ENCODE measurements at places on chromosomes 11 and 22. TPM values are rescaled to one million over a fixed set of nuclear protein-coding genes. Genes with fewer than 3 reads are reported as not detected.

DNA sequence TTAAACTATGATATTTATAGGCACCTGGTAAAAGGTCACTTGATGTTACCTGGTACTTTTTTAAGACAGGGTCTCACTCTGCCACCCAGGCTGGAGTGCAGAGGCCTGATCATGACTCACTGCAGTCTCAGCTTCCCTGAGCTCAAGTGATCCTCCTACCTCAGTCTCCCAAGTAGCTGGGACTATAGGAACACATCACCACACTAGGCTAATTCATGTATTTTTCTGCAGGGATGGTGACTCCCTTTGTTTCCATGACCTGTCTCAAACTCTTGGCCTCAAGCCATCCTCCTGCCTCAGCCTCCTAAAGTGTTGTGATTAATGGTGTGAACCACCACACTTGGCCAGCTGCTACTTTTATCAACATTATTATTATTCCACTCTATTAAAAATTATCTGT is 47.6 kb downstream of the OR4C45 start:
- DNase-seq = no peak
- no peaks in the 10 kb centered on the region for H3K27me3 ChIP-seq
- H3K27ac ChIP-seq = no peak overlapping the region
- no peak overlapping the region for H3K4me3 ChIP-seq
- H3K4me1 ChIP-seq = no peaks in the 10 kb centered on the region
- no peaks in the 10 kb centered on the region for H3K36me3 ChIP-seq

DNA sequence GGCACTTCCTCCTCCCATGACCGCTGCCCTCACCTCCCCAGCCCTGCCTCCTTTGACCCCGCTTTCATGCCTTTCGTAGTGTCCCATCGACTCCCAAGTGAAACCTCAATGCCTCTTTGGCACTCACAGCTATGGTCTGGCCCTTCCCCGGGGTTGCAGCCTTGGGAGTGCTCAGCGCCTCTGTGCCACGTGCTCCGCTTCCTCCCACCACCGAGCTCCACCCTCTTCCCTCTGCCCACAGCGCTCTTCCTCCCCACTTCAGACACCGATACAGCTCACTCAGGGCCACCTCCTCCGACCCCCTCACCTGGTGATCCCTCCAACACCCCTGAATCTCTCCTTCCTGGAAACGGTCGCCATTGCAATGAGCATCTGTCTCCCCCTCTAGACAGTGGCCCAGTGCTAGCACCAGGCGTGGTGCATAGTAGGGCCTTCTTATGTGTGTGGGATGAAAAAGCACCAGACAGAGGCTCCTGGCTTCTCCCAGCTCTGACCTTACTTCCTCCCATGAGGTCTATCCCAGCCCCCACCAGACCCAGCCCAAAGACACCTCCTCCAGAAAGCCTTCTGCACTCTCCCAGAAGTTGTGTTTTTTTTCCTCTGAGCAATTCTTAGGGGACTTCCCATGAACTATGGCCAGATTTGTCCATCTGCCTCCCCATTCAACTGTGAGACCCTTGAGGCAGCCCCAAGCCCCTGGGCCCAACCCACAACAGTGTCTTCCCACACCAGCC is 16.4 kb upstream of the SCGB1A1 start:
- H3K27ac ChIP-seq = peak overlapping the region; percentile 96
- no peaks in the 10 kb centered on the region for H3K27me3 ChIP-seq
- peaks cover 3% of the 10 kb centered on the region for H3K36me3 ChIP-seq
- H3K4me3 ChIP-seq = peak overlapping the region; percentile 83
- peak; percentile 87 for DNase-seq

- peaks cover 10% of the 10 kb centered on the region for H3K27me3 ChIP-seq
- H3K4me3 ChIP-seq = no peak overlapping the region
- no peak for DNase-seq
- H3K36me3 ChIP-seq = no peaks in the 10 kb centered on the region
- no peak overlapping the region for H3K27ac ChIP-seq
- peaks cover 13% of the 10 kb centered on the region for H3K4me1 ChIP-seq
Observed at GRCh38 chr11:126421271-126421671, 65.8 kb downstream of the ST3GAL4 start.

DNA sequence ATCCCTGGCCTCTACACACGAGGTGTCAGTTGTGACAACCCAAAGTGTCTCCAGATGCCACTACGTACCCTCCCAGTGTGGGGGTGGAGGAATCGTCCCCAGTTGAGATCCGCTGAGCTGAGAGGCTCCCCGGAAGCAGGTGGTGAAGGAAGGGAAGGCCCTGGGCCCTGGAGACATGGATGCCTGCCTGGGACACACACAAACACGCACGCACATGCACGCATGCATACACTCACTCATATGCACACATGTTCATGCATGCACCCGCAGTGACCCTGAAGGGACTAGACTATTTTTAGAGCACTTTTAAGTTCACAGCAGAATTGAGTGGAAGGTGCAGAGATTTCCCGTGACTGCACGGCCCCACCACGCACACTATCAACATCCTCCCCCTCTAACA is 50.9 kb downstream of the PARVB start:
- no peak overlapping the region for H3K4me3 ChIP-seq
- H3K36me3 ChIP-seq = no peaks in the 10 kb centered on the region
- peaks cover 2% of the 10 kb centered on the region for H3K4me1 ChIP-seq
- no peak overlapping the region for H3K27ac ChIP-seq
- DNase-seq = no peak

- H3K4me1 ChIP-seq = no peaks in the 10 kb centered on the region
Observed at GRCh38 chr11:133808393-133809140, 36.7 kb downstream of the SPATA19 start.

Gene UBQLN3
- total RNA-seq = not detected

- no peak overlapping the region for H3K27ac ChIP-seq
- H3K4me3 ChIP-seq = peak overlapping the region; percentile 66
- H3K27me3 ChIP-seq = peaks cover 72% of the 10 kb centered on the region
- DNase-seq = no peak
Observed at GRCh38 chr11:33892906-33893594, 1.2 kb upstream of the LMO2 start.

Gene CYB5R3
- 76.2 TPM for total RNA-seq

DNA sequence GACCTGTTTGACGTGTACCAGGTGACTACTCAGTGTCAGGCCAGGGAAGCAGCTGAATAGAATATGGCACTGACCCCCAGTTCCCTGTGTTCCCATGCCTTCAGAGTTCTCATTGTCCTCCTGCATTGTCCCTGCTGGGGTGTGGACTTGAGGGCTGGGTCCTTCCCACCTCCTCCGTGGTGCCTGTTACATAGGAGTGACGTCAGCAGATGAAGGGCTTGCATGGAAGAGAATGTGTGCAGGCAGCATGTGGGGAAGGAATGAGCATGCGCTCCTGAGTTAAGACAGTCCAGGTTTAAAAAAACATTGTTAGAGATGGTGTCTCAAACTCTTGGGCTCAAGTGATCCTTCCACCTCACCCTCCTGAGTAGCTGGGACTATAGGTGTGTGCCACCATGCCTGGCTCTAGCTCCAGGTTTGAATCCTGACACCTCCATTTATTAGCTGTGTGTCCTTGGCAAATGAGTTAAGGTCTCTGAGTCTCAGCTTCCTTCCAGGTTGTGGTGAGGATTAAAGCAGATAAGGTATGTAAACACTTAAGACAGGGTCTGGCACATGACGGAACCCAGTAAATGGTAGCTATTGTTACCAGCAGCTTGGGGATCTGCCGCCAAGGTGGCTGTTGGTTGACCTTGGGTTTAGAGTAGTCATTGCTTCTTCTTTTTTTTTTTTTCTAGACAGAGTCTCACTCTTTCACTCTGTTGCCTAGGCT is 7.5 kb upstream of the SOX10 start:
- DNase-seq = no peak
- H3K4me3 ChIP-seq = no peak overlapping the region
- no peaks in the 10 kb centered on the region for H3K36me3 ChIP-seq
- no peaks in the 10 kb centered on the region for H3K4me1 ChIP-seq
- H3K27me3 ChIP-seq = no peaks in the 10 kb centered on the region

Gene MAJIN
- total RNA-seq = not detected

DNA sequence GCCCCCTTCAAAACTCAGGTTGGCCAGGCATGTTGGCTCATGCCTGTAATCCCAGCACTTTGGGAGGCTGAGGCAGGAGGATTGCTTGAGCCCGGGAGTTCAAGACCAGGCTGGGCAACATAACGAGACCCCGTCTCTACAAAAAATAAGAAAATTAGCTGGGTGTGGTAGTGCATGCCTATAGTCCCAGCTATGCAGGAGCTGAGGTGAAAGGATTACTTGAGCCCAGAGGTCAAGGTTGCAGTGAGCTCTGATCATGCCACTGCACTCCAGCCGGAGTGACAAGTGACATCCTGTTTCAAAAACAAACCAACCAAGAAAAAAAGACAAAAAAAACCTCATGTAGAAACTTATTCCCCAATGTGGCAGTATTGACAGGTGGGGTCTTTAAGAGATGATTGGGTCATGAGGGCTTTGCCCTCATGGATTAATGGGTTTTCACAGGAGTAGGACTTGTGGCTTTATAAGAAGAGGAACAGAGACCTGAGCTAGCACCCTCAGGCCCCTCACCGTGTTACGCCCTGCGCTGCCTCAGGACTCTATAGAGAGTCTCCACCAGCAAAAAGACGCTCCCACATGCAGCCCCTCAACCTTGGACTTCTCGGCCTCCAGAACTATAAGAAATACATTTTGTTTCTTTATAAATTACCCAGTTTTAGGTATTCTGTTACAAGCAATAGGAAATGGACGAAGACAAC is 22.3 kb downstream of the LAYN start:
- DNase-seq = no peak
- H3K36me3 ChIP-seq = no peaks in the 10 kb centered on the region
- no peak overlapping the region for H3K27ac ChIP-seq
- H3K4me1 ChIP-seq = no peaks in the 10 kb centered on the region

DNA sequence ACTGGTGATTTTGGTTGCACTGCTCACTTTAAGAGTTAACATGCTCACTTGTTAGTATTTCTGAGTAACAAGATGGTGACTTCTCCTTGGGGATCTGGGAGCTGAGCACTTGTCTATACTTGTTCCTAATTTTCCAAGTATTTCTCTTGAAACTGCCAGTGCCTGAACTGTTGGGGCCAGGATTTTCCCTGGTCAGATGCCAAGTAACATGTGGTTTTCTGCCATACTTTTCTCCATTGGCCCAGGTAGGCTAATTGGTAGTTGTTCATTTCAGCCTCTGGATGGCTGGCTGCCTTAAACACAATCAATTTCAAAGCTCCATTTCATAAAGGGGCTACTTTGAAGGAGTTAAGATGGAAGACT is 35.0 kb downstream of the RNF141 start:
- H3K36me3 ChIP-seq = peaks cover 27% of the 10 kb centered on the region
- H3K27me3 ChIP-seq = no peaks in the 10 kb centered on the region
- peaks cover 2% of the 10 kb centered on the region for H3K4me1 ChIP-seq
- no peak overlapping the region for H3K4me3 ChIP-seq

Gene ZBTB16
- 3.8 TPM for total RNA-seq

- no peaks in the 10 kb centered on the region for H3K27me3 ChIP-seq
- H3K4me1 ChIP-seq = peaks cover 31% of the 10 kb centered on the region
- H3K36me3 ChIP-seq = peaks cover 27% of the 10 kb centered on the region
- DNase-seq = no peak
- no peak overlapping the region for H3K4me3 ChIP-seq
Observed at GRCh38 chr22:49785046-49785521, 42.6 kb downstream of the BRD1 start.

DNA sequence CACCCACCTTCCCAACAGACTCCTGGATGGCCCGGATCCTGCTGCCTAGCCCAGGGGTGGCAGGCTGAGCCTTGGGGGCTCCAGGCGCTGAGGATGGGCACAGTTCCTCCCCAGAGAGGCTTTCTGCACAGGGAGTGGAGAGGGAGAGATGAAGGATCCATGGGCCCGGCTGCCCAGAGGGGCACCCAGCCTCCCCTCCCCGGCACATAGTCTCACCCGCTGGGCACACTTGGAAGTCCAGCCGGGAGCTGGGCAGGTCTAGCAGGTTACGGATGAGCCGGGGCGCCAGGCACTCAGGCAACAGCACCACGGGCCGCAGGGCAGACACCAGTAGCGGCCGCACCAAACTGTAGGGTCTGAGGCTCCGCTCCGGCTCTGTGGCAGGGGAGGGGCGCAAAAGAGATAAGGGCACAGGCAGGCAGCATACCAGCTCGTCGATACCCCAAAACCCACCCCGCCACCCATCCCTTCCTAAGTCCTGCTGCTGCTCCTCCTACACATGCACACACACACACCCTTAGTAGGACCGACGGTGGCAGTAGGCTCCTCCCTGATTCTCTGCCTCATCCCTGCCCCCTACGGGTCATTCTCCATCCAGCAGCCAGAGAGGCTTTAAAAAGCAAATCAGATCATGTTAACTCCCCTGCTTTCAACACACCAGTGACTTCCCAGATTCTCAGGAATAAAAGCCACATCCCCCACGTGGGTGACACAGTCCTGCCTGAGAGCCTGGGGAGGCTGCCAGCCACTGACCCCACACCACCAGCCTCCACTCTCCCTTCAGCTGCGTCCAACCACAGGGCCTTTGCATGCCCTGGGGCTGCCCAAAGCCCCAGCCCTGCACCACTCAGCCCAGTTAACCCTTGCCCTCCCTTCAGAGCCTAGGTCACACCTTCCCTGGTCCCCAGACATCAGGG is 6.5 kb upstream of the MFNG start:
- no peaks in the 10 kb centered on the region for H3K36me3 ChIP-seq
- no peak overlapping the region for H3K27ac ChIP-seq
- peak; percentile 88 for DNase-seq
- peaks cover under 1% of the 10 kb centered on the region for H3K27me3 ChIP-seq
- peaks cover 19% of the 10 kb centered on the region for H3K4me1 ChIP-seq
- H3K4me3 ChIP-seq = no peak overlapping the region

- H3K36me3 ChIP-seq = no peaks in the 10 kb centered on the region
- H3K27ac ChIP-seq = no peak overlapping the region
- DNase-seq = no peak
- no peak overlapping the region for H3K4me3 ChIP-seq
- H3K27me3 ChIP-seq = peaks cover 13% of the 10 kb centered on the region
- no peaks in the 10 kb centered on the region for H3K4me1 ChIP-seq
Observed at GRCh38 chr11:7004482-7004881, 15.7 kb downstream of the ZNF214 start.

GRCh38 chr11:72425053-72425980 is 9.0 kb downstream of the CLPB start:
- H3K27me3 ChIP-seq = no peaks in the 10 kb centered on the region
- DNase-seq = no peak
- no peak overlapping the region for H3K4me3 ChIP-seq
- peaks cover 14% of the 10 kb centered on the region for H3K4me1 ChIP-seq
- H3K27ac ChIP-seq = no peak overlapping the region

DNA sequence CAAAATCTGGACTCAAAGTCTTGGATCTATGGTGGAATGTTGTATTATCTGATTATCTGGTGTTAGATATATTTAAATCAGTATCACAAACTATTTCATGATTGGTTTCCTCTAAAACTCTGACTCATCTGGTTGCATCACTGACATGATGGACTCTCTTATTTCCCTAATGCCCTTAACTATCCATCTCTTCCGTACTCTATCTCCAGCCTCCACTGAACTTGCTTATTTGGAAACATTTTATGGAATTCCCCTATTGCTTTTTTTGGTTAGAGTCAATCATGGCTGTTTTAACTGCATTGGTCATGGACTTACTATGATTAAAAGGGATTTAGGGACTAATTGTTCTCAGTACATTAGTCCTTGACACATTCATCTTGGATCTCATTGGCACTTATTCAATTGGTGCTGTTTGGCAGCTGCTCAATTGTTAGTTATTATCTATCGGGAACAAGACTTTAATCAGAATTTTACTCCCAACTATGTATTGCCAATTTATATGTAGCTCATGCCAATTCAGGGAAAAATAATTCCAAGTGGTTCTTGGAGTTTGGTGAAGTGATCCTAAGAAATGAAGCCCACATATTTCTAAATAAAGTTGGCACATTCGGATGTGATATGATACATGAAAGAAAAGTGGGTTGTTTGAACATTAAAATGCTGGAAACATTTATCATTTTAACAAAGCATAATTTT is 942.0 kb upstream of the CCDC90B start:
- H3K27me3 ChIP-seq = no peaks in the 10 kb centered on the region
- H3K4me1 ChIP-seq = no peaks in the 10 kb centered on the region
- no peak for DNase-seq

All from activated CD4-positive, alpha-beta T cell treated with anti-CD3 and anti-CD28 coated beads, Interleukin-2, amount 10 ng/mL, durations not matched to agents 24 days and 14 days (primary cell).